ENCODE measurements at places on chromosomes 6 and 20.

- no peak for DNase-seq
Observed at GRCh38 chr20:62678553-62678952, 30.1 kb upstream of the NTSR1 start.

- DNase-seq, result peak; percentile 39
Observed at GRCh38 chr6:80338201-80338836, 231.8 kb downstream of the BCKDHB start.

GRCh38 chr6:26437550-26437949 lies 2.8 kb upstream of the BTN3A3 start:
- no peak for DNase-seq

- no peak for DNase-seq
Observed at GRCh38 chr6:20722455-20722854, 188.2 kb downstream of the CDKAL1 start.

- no peak for DNase-seq
Observed at GRCh38 chr6:88360203-88360797, 194.2 kb upstream of the CNR1 start.

DNA sequence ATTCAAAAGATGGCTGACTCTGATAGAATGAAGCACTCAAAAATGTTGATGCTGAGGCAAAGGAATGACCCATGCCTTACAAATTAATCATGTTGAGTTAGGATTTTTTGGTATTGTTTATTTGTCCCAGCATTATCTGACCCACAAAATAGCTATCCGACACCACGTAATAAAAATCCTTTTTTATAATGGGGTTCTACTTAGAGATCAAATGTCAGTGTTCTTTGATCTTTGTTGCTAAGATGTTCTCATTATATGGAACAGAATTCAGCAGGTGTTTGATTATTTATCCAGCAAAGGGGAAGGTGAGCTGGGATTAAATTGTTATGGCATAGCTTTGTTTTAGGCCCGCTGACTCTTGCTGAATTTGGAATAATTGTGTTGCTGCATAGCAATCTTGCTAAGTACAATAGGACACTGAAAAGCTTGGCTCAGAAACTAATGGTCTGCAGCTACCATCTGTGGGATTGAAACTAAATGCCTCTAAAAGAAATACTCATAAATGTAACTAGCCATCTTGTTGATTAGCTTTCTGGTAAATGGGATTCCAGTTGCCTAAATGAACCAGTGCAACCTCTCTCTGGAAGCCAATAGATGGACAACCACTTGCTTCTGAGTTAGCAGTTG lies 180.2 kb upstream of the HDAC2 start:
- DNase-seq, result no peak
